Stimulated activated CD8-positive, alpha-beta memory T cell treated with anti-CD3 and anti-CD28 coated beads, Interleukin-7, amount 100 ng/mL, for 1 hour (primary cell): ENCODE measurements at places on chromosomes 12 and 14.
A peak's percentile ranks its signal among the peaks of the same experiment; 100 is the strongest.

DNA sequence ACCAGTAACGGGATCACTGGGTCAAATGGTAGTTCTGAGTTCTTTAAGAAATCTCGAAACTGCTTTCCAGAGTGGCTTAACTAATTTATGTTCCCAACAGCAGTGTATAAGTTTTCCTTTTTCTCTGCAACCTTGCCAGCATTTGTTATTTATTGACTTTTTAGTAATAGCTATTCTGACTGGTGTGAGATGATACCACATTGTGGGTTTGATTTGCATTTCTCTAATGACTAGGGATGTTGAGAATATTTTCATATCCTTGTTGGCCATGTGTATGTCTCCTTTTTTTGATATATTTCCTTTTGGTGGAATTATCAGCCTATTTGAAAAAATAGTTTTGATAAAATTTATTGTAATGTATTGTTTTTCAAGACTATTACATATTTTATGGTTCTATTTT, 701.2 kb upstream of the FBXO33 start:
- no peak for DNase-seq

DNA sequence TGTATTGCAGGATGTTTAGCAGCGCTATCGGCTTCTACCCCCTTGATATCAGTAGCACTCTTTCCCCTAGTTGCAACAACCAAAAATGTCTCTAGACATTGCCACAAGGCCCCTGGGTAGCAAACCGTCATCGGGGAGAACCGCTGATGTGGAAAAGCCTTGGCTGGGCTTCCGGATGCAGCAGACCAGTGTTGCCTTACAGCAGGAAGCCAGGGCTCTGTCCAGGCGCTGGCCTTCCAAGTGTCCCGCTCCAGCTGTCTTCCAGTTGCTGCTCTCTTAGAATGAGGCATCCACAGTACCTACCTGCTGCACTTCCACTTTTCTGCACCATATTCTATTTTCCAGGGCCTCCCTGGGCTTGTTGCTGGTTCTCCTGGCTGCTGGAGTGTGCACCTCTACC, 22.6 kb upstream of the SLC10A1 start:
- DNase-seq, result no peak

DNA sequence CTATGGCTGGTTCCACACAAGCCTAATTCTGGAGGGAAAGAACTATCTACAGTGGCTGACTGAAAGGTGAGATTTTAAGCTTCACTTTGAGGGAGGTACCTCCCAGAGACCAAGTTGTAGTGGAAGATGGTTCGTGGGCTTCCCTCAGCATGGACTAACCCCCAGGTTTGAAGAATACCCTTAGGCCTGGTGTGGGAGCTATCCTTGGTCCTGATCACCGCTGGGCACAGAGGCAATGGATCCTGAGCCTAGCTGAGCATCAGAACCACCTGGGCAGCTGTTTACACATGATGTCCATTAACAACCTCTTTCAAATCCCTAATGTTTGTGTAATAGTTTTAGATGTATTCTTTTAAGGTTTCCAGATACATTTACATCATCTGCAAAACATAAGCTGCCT, 10.3 kb downstream of the DAO start:
- DNase-seq, result no peak

DNA sequence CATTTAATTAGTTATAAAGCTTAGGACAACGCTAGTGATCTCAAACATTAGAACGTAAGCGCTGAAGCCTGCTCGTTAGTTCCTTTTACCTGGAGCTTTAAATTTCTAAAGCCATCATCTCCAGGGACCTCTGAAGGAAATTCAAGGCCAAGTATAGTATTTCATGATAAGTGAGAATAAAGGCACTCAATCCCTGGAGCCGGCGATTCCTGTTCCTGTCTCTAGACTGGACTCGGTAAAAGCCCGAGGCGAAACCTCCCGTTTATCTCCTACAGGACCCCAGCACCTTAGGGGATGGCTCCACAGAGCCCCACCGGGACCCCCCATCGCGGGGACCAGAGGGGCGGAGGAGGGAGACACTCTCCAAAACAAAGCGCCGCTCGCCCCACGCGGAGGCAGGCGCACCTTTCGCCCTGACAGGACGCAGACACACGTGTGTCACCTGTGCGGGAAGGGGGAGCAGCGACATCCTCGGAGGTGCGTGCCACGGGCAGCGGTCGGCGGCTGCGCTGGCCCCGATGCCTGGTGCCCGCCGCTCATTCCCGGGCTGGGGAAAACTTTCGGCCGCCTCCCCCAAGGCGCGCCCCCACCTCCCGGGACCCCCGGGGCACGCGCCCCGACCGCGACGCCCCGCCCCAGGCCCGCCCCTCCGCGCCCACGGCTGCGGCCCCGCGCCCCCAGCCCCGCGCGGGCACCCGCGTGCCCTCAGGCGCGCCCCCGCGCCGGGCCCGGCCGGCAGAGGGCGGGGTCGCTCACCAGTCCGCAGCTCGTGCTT, 678 bp downstream of the RPS6KA5 start:
- DNase-seq, result peak; percentile 22

DNA sequence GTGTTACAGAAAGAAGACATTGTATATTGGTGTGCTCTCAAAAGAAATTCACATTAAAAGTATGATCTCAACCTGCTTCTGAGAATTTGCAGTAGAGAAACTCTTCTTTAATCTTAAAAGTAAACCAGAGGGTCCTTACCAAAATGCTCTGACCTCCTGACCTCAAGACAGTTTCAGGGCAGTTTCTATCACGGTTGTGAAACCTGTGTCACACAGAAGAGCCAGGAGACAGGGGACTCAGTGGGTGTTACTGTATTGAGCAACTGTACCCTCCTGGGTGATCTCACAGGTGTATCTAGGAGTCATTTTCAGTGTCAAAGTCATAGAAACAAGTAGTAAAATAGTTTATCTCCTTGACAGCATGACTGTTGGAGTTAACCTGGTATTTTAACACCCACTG, 178.0 kb downstream of the GRIP1 start:
- no peak for DNase-seq

DNA sequence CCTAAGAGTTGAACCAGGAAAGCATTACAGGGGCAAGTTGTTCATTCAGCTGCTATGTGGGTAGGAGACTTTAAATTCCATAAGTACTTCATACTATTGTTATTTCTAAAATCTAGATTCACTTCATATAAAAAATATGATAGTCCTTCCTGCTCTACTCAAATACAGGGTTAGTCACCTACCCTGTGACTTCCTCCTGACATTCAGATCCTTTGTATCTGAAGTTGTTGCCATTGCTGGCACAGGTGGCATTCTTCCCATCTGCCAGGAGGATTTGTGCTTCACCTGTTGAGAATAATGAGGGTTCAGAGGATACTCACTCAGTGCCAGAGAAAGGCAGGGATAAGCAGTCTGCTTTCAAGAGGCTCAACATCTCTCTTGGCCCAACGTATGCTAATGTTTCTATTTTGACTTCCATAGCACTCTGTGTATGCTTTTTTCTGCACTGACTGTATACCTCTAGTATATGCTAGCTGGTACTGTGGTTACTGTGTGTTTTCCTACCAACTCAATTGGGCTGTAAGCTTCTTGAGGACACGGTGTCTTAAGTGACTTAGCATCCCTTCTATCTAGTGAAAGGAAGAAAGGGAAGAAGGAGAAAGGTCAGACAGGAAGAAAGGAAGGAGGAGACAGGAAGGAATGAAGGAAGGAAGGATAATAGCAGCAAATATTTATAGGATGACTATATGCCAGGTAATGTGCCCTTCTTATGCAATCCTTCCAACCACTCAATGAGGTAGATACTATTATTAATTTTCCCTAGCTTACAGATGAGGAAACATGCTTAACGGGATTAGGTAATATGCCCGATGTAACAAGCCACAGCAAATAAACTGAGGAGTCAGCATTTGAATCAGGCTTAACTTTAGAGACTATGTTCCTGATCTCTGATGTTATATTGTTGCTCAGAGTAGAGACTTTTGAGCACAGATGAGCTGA, 38.5 kb upstream of the FGF6 start:
- DNase-seq, result no peak

- no peak for DNase-seq
Measured at GRCh38 chr14:65588426-65589140, 176.1 kb downstream of the FUT8 start.

DNA sequence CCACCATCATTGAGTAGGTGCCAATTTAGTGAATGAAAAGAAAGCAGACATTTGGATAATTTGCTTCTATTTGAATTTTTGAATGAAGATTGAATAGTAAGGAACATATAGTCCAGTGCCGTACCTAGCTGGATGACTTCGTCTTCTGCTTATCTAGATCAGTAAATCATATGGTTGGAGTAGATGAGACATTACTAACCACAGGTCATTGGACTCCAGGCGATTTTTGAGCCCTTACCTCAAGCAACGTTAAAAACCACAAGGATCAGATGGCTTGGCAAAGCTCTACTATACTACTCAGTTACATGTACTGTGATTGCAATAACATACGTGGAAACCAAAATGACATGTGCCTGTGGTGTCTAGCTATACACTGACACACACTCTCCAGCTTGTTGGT, 1.7 kb upstream of the SPATS2 start:
- DNase-seq, result no peak

- DNase-seq, result no peak
Measured at GRCh38 chr12:90999527-90999926, 5.2 kb downstream of the EPYC start.

GRCh38 chr14:93091666-93092065, 24.1 kb downstream of the ITPK1 start:
- DNase-seq, result no peak

DNA sequence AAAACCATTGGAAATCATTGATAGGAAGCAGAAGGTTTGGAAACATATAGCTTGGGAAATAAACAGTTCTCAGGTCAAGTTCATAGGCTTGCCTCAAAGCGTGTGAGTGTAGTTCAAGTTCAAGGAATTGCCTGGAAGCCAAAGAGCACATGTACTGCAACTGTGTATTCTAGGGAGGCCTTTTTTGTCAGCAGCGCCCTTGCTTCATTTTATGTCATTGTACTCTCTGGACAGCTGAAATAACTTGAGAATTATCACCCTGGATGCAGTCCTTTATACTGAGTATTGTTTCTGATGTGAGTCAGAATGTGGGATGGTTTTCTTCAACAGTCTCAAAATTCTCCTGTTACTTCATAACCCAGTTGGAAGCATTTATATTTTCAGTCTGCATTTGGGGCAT, 16.0 kb upstream of the EVL start:
- no peak for DNase-seq
